ENCODE measurements at places on chromosomes 11 and 22.

DNA sequence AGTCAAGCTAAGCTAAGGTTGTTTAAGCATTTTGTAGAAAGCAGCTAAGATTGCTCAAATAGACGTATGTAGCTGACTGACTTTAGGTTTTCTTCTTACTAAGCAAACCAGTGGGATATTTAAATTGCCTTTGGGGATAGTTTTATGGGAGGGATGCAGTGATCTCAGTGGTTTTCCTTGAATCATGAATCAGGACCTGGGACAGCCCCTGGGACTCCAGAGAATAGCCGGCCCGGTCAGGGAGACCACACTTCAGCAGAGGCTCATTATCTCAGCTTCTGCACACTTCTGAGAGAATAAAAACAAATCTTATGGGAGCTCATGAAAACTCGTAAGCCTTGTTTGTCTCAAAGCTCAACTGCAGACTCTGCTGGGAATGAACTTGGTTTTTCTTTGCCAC is at the start of gene OR9I1:
OR9I1 (minus strand) TSS at position 62 of the 400 bp plus-strand sequence. CDS start 6,086 bp downstream, outside the sequence.
- no peak for DNase-seq

DNA sequence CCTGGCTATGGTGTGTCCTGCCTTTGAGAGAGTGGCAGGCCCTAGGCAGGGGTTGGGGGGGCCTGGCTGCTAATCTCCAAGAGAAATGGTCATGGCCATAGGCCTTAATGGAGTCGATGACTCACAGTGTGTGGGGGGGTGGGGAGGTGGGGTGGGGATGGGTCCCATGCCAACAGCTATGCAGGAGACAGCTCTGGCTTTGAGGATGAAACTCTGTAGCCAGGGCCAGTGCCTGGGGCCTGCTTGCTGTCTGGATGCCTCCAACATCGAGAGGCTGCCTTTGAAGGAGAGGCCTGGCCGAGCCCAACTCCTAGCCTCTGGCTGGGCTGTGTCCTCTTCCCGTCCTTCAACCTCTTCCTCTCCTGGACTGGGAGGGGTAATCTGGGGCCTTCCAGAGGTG is 23.9 kb upstream of the TSPAN18 start:
- no peak for DNase-seq

GRCh38 chr22:41619979-41620588 is 759 bp downstream of the DESI1 start:
- DNase-seq = no peak

GRCh38 chr11:8287703-8288102 is 24.0 kb upstream of the LMO1 start:
- DNase-seq = no peak

DNA sequence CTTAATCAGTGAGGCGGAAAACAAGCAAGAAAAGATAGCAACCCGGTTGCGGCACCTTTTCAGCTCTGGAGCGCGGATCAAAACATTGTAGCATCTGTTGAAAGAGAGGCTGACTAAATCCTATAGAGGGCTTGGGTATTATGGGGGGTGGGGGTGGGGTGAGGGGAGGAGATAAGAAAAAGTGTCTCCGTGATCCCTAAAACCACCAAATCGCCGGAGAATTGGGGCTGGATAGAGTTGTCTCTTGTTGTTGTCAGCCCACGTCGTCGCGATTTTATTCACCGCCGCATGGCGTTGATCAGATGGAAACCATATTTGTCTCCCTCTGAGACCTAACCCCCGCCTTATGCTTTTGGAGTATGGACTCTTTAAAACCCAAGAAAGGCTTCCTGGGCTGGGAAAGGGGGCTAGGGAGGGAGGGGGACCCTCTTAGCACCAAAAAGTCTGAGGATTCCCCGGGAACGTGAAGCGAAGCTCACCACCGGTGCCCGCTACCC is 13.0 kb downstream of the PAX6 start:
- no peak for DNase-seq
